ENCODE measurements at places on chromosomes 16 and 17. TPM values are rescaled to one million over a fixed set of nuclear protein-coding genes. Genes with fewer than 3 reads are reported as not detected.

DNA sequence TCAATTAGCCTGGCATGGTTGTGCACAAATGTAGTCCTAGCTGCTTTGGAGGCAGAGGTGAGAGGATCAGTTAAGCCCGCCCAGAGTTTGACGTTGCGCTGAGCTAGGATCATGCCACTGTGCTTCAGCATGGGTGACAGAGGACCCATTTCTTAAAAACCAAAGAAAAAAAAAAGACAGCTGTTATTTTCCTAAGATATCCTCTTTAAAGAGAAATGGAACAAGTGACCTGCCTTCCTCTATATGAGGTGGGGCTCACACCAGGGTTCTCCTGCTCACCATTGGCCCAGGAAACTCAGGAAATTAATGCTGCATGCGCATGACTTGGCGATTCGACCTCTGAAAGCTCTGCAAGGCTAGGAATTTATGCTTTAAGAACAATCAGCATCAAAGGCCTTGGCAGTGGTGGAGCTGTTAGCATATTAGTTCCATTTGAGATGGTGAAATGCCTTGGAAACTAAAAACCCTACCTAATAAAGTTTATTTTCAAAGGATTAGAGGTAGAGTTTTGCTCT, 108.3 kb downstream of the RBFOX1 start:
- no peak for DNase-seq

GRCh38 chr16:88593489-88593888, 23.3 kb downstream of the ZC3H18 start:
- DNase-seq: no peak

GRCh38 chr17:11221196-11221595, 19.8 kb upstream of the SHISA6 start:
- DNase-seq: no peak

DNA sequence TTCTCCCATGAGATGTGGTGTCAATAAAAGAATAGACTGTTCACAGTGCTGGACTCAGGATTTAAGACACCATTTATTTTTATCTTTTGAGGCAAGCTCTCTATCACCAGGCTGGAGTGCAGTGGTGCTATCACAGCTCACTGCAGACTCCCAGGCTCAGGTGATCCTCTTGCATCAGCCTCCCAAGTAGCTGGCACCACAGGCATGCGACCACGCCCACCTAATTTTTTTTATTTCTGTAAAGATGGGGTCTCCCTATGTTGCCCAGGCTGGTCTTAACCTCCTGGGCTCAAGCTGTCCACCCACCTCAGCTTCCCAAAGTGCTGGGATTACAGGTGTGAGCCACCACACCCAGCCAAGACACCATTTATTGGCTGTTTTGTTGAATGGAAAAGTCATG, 18.6 kb upstream of the DRG2 start:
- DNase-seq: no peak

GRCh38 chr16:85490407-85491057, 122.6 kb upstream of the GSE1 start:
- no peak for DNase-seq

- DNase-seq: no peak
Observed at GRCh38 chr17:40529991-40530390, 28.6 kb upstream of the TNS4 start.

GRCh38 chr16:13945744-13946485, 26.0 kb downstream of the ERCC4 start:
- DNase-seq: no peak

ASIC2 gene
- total RNA-seq: not detected

DNA sequence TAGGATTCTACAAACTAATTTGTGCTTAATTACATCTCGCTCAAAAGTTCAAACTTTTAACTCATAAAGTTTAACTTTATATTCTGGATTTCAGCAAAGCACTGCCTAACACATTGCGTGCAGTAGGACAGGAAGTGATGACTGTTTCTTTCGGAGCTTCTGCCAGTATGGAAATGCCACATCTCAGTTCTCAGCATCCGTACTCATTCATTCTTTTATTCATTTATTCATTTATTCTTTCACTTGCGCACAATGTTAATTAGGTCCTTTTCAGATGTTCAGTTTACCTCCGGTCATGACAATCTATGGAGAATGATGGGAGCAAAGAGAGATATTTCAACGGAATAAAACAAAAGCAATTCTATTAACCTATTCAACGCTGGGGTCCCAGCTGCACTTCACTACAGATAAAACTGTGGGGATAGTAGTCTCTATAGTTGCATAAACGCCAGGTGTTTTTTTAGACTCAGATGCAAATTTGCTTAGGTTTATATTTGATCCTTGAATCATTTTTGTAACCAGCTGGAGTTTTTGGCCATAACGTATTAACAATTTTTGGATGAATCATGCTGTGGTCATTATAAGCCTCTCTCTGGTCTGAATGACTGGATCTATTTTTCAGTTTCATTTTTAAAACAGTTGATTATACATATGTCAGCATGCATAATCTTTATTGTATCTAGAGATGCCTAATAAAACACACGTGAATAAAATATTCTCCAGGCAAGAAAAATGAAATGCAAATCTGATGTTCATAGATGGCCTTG, 143.9 kb downstream of the KCNJ2 start:
- DNase-seq: no peak

DNA sequence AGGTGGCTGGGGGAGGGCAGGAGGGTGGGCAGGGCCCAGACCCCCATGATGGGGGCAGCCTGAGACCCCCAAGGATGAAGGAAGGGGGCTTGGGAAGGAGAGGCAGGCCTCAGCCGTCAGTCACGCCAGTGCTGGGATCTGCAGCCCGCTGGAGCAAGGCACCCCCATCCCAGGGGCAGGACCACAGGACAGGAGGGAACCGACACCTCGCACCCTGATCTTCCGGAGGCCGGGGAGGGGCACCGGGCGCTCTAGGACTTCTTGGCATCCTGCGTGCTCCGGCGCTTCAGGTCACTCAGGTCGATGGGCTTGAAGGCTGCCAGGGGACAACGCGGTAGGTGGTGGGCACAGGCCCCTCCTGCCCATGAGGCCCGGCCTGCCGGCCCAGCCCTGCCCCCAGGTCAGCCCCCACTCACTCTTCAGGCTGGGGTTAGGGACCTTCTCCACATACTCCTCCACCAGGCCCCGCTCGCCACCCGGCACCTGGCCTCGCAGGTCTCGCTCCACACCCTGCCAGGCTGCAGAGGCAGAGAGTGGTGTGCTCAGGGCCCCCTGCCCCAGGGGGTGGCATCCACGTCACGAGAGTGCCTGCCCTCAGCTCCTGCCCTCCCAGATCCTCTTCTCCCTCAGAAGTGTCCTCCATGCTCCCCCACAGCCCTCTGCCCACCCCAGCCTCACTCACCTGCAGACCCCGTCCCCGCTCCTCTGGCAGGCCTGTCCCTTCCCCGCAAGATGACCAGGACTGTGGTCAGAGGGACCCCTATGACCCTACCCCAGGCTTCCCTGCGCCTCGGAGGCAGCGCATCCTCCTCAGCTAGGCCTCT, 9.9 kb downstream of the MCRIP1 start:
- no peak for DNase-seq

DNA sequence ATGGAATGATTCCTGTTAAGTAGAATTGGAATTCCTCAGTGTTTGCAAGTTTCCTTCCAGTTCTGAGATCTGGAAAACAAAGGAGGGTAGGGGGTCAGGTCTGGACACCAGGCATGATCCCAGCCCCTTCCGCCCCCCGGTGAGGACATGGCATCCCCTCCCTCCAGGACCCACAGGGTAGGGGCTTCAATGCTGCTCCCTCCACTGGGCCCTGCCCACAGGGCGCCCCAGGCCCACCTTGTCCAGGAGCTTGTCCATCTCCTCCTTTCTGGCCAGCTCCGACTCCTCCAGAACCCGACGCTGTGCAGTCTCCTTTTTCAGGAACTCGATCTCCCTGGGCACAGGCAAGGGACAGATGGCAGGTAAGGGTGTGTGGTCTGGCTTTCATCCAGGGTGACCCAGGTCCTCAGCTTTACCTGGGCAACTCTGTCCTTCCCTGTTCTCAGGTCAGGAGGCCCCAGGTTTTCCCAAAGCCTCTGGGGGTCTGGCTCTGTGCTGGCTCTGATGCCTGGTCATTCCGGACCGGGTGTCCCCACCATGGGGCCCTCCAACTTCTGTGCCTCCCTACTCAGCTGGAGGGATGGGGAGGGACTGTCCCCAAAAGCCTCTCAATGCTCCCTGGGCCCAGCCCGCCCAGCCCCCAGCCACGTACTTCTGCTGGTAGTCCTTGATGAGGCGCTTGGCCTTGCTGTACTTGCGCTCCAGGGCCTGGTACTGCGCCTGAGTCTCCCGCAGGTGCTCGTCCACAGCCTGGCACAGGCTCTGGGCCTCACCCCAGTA, 5.5 kb upstream of the SAMD14 start:
- DNase-seq: no peak

DNA sequence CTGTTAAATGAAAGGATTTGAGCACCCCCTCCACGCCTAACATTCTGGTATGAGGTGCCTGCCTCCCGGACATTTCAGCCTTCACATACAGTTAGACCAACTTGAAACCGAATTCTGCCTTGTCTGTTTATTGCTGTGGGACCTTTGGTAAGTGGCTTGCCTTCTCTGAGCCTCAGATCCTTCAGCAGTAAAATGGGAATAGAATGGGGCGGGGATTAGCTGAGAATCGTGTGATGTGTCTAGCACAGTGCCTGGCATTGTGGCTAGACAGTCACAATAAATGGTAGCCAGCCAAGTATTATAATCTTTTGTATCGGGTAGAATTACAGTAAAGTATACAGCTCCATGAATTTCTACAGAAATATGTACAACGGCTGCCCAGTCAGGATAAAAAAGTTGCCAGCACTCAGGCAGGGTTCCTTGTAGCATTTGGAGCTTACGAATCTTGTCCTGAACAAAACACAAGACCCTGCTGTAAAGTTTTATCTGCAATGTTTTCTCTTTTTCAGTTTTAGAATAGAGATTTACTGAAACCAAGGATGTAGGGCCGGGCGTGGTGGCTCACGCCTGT, 786 bp downstream of the TMC7 start:
- DNase-seq: no peak

CLDN9 gene
- not detected for total RNA-seq

- DNase-seq: no peak
Observed at GRCh38 chr16:89282523-89282922, 65.0 kb downstream of the ZNF778 start.

DNA sequence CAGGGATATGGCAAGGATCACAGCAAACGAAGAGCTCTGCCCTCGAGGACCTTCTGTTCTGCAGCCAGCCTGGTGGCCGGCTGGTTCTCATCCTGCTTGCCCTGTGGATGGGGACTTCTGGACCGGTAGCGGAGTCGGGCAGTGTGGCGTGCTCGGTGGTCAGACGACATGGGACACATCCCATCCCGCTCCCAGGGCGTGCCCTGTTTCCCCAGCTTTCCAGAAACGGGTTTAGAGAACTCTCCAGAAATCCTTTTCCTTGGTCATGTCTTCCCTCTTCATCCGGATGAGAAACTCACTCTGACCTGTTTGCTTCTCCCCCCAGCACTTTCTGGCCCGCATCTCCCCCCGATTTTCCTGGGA, 115.8 kb downstream of the OR1D5 start:
- DNase-seq: no peak

- no peak for DNase-seq
Observed at GRCh38 chr16:52577130-52577706, 30.3 kb upstream of the TOX3 start.

DNA sequence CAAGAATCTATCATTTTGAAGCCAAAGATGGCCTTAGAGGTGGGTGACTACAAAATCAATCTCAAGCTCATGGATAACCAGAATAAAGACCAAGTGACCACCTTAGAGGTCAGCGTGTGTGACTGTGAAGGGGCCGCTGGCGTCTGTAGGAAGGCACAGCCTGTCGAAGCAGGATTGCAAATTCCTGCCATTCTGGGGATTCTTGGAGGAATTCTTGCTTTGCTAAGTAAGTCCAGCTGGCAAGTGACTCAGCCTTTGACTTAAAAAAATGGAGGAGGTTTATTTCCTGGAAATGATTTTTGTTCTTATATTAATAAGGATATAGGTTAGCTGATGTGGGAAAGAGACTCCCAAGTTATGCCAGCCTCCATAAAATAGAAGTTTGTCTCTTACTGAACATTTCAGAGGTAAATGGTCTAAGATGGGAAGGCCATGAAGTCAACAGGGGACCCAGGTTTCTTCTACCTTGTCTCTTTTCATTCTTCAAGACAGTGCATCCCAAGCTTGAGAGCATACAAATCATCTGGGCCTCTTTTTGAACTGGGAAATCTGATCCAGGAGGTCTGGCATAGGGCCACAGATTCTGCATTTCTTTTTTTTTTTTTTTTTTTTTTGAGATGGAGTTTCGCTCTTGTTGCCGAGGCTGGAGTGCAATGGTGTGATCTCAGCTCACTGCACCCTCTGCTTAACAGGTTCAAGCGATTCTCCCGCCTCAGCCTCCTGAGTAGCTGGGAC, 19.8 kb upstream of the TANGO6 start:
- no peak for DNase-seq

C17orf107 gene
- 0.78 TPM for total RNA-seq

GRCh38 chr16:67162506-67163163, 1.9 kb upstream of the HSF4 start:
- no peak for DNase-seq

DDX5 gene
- 689 TPM for total RNA-seq

GRCh38 chr16:24270721-24271442, 14.7 kb downstream of the CACNG3 start:
- DNase-seq: no peak

- DNase-seq: no peak
Observed at GRCh38 chr16:69318177-69318910, 7.2 kb downstream of the VPS4A start.

DNA sequence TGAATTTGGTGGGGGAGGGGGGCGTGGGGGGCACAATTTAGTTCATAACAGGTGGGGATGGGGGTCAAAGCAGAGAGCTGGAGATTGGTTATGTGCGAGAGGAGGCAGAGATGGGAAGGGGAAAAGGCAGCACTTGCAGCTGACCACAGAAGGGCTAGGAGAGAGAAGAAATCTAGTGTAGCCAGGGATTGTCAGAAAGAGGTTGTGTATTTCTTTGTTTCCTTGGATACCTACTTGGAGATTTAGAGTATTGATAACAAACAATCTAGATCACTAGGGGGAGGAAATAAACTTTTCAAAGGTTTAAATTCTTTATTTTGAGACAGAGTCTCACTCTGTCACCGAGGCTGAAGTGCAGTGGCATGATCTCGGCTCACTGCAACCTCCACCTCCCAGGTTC, 47.1 kb upstream of the YPEL2 start:
- DNase-seq: no peak

DNA sequence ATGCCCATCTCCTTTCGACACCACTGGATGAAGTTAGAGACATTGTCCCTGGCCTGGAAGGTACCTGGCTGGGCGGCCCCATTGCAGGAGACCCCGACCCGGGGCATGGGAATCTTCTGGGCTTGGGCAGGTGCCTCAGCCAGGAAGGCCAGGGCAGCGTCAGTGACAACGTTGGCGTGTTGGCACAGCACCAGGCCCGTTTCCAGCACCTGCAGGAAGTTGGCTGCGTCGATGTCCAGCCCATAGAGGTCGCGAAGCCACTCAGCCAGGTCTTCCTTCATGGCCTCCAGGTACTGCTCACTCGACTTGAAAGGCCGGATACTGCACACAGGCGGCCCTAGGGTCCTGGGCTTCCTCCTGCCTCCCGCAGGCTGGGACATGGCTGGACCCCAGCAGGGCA, 568 bp downstream of the GAS2L2 start:
- DNase-seq: no peak

All from osteocyte (in vitro differentiated cells).